ENCODE measurements at places on chromosomes 3 and 15.
A peak's percentile ranks its signal among the peaks of the same experiment; 100 is the strongest.

DNA sequence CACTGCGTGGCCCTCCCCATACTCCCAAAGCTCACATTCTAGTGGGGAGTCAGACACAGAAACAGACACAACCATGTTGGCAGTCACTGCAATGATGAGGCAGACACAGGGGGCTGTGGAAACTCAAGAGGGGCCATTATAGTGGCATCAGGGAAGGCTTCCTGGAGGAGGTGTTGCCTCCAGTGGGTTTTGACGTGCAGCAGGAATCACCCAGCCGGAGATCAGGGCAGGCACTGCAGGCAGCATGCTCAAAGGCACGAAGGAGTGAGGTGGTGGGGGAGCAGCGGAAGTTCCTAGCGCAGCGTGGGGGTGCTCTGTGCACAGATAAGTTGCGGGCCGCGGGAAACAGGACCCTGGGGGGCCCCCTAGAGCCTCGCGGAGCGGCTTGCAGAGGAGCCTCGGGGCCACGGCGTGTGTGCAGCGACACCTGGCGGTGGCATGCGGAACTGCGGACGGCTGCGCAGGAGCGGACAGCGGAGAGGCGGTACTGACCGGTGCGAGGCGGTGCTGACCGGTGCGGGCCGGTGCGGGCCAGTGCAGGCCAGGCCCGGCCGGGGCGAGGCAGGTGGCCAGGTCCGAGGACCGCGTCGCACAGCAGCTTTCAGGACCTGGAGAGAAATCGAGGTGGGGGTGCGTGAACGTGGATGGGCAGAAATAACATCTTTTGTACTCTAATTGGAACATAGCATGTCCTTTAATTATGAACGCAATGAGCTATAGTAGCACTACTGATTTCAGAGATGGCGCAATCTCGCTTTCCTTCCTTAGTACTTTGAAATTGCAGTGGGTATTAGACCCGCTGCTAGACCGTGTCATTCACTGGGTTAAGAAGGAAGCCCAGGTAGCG is 101.5 kb downstream of the FBLN2 start:
- no peaks in the 10 kb centered on the region for H3K36me3 ChIP-seq
- H3K27ac ChIP-seq = peak overlapping the region; percentile 55
- DNase-seq = peak; percentile 87
- H3K4me3 ChIP-seq = peak overlapping the region; percentile 39
- peaks cover 25% of the 10 kb centered on the region for H3K27me3 ChIP-seq
- H3K4me1 ChIP-seq = peaks cover 39% of the 10 kb centered on the region

GRCh38 chr3:100329800-100330489 is 4.6 kb upstream of the NIT2 start:
- H3K36me3 ChIP-seq = peaks cover 13% of the 10 kb centered on the region
- H3K4me3 ChIP-seq = no peak overlapping the region

- no peaks in the 10 kb centered on the region for H3K4me1 ChIP-seq
- no peak for DNase-seq
- peaks cover 11% of the 10 kb centered on the region for H3K27me3 ChIP-seq
- no peak overlapping the region for H3K4me3 ChIP-seq
Measured at GRCh38 chr15:88334436-88334835, 77.9 kb upstream of the NTRK3 start.

GRCh38 chr3:177279118-177279815 is 82.0 kb upstream of the TBL1XR1 start:
- no peak overlapping the region for H3K4me3 ChIP-seq
- no peaks in the 10 kb centered on the region for H3K36me3 ChIP-seq
- no peak overlapping the region for H3K27ac ChIP-seq
- no peak for DNase-seq
- H3K27me3 ChIP-seq = no peaks in the 10 kb centered on the region
- H3K4me1 ChIP-seq = peaks cover 22% of the 10 kb centered on the region

DNA sequence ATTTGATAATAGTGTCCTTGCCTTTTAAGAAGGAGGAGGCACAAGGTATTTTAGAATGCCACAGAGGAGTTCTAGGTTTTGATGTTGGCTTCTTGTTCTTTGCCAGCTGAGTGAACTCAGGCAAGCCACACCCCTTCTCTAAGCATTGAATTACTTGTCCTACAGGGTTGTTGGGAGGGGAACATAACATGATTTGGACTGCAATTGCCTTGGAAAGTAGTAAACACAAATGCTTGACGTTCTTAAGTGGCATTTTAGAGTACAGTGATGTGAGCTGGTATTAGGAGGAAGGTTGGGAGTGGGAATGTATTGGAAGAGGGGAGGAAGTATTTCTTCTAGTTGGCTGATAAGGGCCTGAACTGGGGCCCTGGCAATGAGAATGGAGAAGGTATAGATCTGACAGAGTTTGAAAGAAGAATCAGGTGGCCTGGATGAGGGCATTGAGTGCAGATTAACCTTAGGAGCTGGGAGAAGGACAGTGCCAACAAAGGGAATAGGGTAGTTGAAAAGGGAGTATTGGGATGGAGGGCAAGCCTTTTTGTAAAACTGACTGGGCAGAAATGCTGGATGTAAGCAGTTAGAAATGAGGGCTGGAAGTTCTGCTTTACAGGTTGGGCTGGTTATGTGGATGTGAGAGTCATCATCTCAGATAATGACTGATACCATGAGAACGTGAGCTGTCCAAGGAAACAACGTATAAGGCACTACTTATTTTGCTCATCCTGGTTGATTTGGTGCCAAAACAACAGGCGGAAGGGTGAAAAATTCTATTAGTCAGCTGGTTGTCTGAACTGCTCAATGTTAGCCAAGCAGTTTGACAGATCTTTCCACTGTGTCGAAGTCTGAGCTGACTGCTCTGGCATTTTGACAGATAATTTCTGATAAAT is 16.7 kb downstream of the KAT2B start:
- H3K36me3 ChIP-seq = no peaks in the 10 kb centered on the region
- no peak overlapping the region for H3K4me3 ChIP-seq
- peaks cover 36% of the 10 kb centered on the region for H3K4me1 ChIP-seq
- H3K27ac ChIP-seq = no peak overlapping the region
- DNase-seq = no peak

DNA sequence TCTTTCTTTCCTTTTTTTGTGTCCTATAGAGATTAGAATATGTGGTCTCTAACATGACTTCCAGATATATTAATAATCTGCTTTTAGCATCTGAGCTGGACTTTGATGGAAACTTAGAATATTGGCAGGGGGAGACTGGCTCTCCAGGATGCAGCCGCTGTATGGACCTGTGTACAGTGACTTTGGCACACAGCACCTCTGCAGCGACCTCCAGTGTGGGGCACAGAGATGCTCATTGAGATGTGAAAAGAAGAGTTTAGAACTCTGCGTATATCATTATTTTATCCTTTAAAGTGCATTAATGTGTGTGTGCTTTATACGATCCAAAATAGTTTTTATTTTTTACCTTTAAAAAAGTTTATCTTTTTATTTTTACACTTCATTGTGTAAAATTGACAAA is 18.3 kb downstream of the CFAP161 start:
- H3K4me3 ChIP-seq = no peak overlapping the region
- no peak for DNase-seq
- H3K36me3 ChIP-seq = no peaks in the 10 kb centered on the region
- H3K27ac ChIP-seq = no peak overlapping the region

DNA sequence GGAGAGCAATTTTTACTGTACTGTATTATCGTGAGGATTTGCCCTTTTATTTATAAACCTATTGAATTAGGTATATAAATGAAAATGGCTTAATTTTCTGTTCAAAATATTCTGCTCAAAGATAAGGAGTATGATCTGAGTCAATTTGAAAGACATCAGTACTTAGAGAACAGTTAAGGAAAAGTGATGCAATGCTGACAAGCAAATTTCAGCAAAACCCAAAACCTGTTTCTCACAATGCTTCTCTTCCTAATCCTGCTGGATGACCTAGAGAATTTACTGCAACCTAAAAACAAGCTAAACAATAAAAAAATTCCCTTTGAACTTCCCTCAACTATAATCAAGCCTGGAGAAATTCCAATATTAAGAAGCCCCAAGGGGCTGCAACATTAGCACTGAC is 82.7 kb downstream of the RFX7 start:
- peak overlapping the region; percentile 52 for H3K27ac ChIP-seq
- no peak for DNase-seq
- no peak overlapping the region for H3K4me3 ChIP-seq

DNA sequence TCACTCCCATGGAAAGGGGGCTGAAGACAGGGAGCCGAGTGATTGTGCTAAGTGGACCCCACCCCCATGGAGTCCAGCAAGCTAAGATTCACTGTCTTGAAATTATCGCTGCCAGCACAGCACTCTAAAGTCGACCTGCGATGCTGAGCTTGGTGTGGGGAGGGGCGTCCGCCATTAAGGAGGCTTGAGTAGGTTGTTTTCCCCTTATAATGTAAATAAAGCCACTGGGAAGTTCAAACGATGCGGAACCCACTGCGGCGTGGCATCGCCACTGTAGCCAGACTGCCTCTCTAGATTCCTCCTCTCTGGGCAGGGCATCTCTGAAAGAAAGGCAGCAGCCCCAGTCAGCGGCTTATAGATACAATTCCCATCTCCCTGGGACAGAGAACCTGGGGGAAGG is 10.9 kb upstream of the SRGAP3 start:
- DNase-seq = no peak
- no peak overlapping the region for H3K4me3 ChIP-seq
- H3K27ac ChIP-seq = no peak overlapping the region
- H3K27me3 ChIP-seq = no peaks in the 10 kb centered on the region
- H3K36me3 ChIP-seq = no peaks in the 10 kb centered on the region

DNA sequence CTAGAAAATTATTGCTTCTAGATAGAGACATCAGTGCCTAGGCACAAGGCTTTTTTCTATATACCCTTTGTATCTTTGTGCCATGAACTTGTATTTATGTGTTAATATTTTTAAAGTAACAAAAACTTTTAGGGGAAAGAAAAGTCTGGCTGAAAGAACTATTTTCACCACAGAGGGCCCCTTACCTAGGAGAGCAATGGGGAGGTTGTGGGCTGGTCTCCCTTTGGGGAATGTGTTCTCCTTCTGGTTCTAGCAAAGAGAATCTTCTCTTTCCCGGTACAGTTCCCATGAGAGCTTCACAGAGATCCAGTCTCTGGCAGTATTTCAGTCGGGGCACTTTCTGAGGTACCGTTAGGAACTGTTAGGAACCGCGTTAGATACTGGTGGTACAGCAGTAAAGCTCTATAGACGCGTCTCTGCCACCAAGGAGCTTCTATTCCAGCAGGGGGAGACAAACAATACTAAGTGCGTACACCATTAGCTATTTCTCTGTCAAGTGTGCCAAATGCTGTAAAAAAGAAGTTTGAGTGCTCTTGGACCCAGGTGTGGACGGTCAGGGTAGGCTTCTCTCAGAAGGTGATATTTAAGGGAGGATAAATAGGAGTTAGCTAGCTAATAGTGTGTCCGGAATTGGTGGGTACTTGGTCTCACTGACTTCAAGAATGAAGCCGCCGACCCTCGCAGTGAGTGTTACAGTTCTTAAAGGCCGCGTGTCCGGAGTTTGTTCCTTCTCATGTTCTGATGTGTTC is 4.6 kb upstream of the EPB42 start:
- peak; percentile 36 for DNase-seq
- H3K27ac ChIP-seq = no peak overlapping the region
- H3K36me3 ChIP-seq = no peaks in the 10 kb centered on the region
- peaks cover 5% of the 10 kb centered on the region for H3K4me1 ChIP-seq

DNA sequence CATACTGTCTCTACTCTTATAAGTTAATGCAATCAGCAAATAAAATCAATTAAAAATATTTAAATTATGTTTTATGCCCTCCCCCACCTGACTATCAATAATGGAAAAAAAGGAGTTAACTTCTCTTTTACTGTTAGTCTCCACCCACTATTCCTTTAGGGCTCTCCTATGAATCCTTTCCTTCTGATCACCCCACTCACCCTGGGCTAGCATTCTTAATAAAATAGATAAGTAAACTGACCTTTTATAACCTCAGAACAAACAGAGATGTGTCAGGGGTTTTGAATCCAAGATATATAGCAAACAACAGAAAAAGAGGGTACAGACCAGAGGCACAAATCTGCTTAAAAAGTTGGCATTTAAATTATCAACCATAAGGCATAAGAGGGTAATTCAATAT is 116.1 kb upstream of the PLXND1 start:
- H3K27ac ChIP-seq = no peak overlapping the region
- no peaks in the 10 kb centered on the region for H3K27me3 ChIP-seq
- no peak overlapping the region for H3K4me3 ChIP-seq
- H3K36me3 ChIP-seq = no peaks in the 10 kb centered on the region

- H3K27ac ChIP-seq = no peak overlapping the region
- no peaks in the 10 kb centered on the region for H3K36me3 ChIP-seq
- H3K4me3 ChIP-seq = no peak overlapping the region
- DNase-seq = no peak
Measured at GRCh38 chr15:40825661-40826422, 2.7 kb downstream of the PPP1R14D start.

- no peaks in the 10 kb centered on the region for H3K4me1 ChIP-seq
Measured at GRCh38 chr3:142952272-142953193, 10.9 kb downstream of the PAQR9 start.

GRCh38 chr3:177802151-177802900 is 605.0 kb upstream of the TBL1XR1 start:
- no peak overlapping the region for H3K4me3 ChIP-seq
- no peak overlapping the region for H3K27ac ChIP-seq
- peaks cover 13% of the 10 kb centered on the region for H3K4me1 ChIP-seq
- DNase-seq = no peak
- no peaks in the 10 kb centered on the region for H3K27me3 ChIP-seq

DNA sequence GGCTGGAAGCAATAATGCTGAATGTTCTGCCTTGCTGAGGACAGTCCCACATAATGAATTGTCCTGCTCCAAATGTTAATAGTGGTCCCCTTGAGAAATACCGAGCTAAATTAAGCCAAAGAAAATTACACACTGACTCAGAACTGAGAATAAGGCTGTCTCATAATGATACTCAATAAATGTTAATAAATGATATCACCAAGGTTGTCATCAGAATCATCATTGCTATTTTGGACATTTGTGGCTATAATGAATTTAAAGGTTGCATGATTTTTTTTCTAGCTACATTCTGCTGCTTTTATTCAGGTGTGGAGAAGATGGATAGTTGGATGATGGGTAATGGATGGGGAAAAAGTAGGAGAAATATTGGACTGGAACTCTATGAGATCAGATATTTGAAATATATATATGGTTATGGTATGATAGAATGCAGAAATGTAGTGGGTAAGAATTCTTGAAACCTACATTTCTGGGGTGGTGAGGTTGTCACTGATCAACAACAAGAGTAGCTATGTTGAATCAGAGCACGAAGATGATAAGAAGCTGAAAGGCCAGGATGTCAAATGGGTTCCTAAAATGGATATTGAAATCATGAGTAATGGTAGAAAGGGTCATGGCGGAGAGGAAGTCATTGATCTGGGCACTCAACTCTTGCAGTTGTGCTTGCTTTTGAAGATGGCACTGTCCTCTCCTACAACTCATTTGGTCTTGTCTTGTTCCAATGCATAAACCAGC is 12.8 kb downstream of the CHST2 start:
- no peaks in the 10 kb centered on the region for H3K27me3 ChIP-seq
- H3K27ac ChIP-seq = peak overlapping the region; percentile 0
- H3K36me3 ChIP-seq = no peaks in the 10 kb centered on the region
- H3K4me1 ChIP-seq = peaks cover 46% of the 10 kb centered on the region
- DNase-seq = no peak

- DNase-seq = peak; percentile 59
- H3K4me1 ChIP-seq = peaks cover 47% of the 10 kb centered on the region
- H3K36me3 ChIP-seq = no peaks in the 10 kb centered on the region
- no peaks in the 10 kb centered on the region for H3K27me3 ChIP-seq
- H3K27ac ChIP-seq = peak overlapping the region; percentile 73
Measured at GRCh38 chr15:101121511-101122090, 130.2 kb downstream of the CHSY1 start.

- DNase-seq = no peak
- no peak overlapping the region for H3K4me3 ChIP-seq
- H3K36me3 ChIP-seq = peaks cover 2% of the 10 kb centered on the region
- peaks cover 8% of the 10 kb centered on the region for H3K27me3 ChIP-seq
Measured at GRCh38 chr15:35743321-35743720, 197.4 kb upstream of the DPH6 start.
